Adrenal gland (tissue), 19 donors: ENCODE measurements at places on chromosomes 11 and 22.
A peak's percentile ranks its signal among the peaks of the same experiment; 100 is the strongest.

DNA sequence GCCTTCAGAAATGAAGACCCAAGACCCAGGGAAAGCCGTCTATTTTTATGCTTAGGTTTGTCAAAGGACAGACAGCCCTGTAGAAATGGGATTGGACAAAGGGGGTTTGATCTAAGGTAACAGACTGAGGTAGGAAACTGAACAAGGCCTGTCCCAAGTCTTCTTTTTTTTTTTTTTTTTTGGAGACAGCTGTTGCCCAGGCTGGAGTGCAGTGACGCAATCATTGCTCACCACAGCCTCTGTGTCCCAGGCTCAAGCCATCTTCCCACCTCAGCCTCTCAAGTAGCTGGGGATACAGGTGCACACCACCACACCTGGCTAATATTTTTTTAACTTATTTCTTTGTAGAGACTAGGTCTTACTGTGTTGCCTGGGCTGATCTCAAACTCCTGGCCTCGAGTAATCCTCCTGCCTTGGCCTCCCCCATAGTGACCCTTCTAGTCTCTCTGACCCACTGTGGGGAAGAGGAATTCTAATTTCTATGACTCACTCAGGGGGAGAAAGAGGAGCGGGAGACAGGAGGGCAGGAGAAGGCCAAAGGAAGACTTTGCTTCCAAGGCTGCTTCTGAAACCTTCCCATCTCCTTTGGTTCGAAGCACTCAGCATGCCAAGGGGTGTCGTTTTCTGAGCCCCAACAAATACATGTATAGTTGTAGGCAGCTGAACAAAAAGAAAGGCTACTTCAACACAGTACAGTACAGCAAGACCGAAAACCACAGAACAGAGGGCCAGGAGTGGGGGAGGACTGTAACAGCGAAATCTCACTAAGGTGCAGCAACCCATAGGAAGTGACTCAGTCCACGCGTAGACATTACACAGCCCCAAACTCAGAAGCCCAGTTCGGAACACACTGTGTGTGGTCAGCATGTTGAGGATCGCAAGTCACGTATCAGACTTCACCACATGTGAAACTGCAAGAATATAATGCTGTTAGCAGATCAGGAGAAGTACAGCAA lies 872 bp downstream of the TMA7B start:
- H3K4me3 ChIP-seq: no peak overlapping the region
- DNase-seq: no peak
- no peak overlapping the region for H3K27ac ChIP-seq
- H3K27me3 ChIP-seq: peaks cover 4% of the 10 kb centered on the region
- no peaks in the 10 kb centered on the region for H3K4me1 ChIP-seq
- no peaks in the 10 kb centered on the region for H3K36me3 ChIP-seq

GRCh38 chr22:47122441-47123000 lies 360.1 kb downstream of the TBC1D22A start:
- no peaks in the 10 kb centered on the region for H3K4me1 ChIP-seq
- H3K27me3 ChIP-seq: no peaks in the 10 kb centered on the region
- no peak for DNase-seq
- H3K4me3 ChIP-seq: no peak overlapping the region

DNA sequence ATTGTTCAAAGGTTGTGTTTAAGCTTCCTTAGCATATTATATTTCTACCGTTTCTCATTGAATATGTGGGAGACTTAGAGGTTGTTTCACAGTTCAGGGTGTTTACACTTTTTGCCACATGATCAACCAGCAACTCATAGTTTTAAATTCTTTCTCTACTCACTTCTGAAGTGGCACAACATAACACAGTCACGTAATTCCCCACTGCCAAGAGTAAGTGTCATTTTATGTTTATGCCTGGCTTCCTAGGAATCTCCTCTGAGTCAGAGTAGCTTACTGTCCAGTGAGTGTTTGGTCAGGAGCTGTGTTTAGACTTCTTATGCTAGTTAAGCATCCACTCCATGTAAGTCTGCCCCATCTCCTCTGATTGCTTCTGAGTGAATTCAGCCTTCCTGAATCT lies 520.8 kb upstream of the KIRREL3 start:
- H3K36me3 ChIP-seq: no peaks in the 10 kb centered on the region
- H3K4me3 ChIP-seq: no peak overlapping the region
- DNase-seq: no peak

DNA sequence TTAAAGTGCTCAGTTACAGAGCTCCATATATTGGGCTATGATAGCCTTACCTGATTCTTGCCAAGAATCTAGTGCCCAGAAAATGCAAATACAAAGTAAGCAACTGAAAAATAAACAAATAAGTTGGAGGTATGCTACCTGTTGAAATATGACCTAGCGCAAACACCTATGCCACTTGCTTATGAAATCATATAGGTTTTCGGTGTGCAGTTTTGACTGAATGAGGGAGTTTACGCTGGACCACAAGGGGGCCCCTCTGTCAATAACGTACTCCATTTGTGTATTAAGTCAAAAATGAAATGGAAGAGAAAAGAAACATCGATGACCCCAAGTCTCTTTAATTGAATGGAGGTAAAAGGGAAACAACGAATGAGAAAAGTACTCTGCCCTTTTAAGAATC lies 84.9 kb upstream of the TRIM77 start:
- H3K4me3 ChIP-seq: no peak overlapping the region
- no peak for DNase-seq
- no peaks in the 10 kb centered on the region for H3K4me1 ChIP-seq
- no peak overlapping the region for H3K27ac ChIP-seq
- H3K36me3 ChIP-seq: no peaks in the 10 kb centered on the region

- H3K36me3 ChIP-seq: no peaks in the 10 kb centered on the region
- H3K27ac ChIP-seq: no peak overlapping the region
- H3K4me3 ChIP-seq: no peak overlapping the region
- DNase-seq: no peak
- H3K4me1 ChIP-seq: no peaks in the 10 kb centered on the region
Observed at GRCh38 chr11:19499026-19499669, 213.5 kb upstream of the NAV2 start.

- no peaks in the 10 kb centered on the region for H3K27me3 ChIP-seq
- peak; percentile 74 for DNase-seq
- H3K36me3 ChIP-seq: no peaks in the 10 kb centered on the region
- H3K4me1 ChIP-seq: peaks cover 9% of the 10 kb centered on the region
Observed at GRCh38 chr22:43222262-43222661, 35.3 kb upstream of the TTLL12 start.

DNA sequence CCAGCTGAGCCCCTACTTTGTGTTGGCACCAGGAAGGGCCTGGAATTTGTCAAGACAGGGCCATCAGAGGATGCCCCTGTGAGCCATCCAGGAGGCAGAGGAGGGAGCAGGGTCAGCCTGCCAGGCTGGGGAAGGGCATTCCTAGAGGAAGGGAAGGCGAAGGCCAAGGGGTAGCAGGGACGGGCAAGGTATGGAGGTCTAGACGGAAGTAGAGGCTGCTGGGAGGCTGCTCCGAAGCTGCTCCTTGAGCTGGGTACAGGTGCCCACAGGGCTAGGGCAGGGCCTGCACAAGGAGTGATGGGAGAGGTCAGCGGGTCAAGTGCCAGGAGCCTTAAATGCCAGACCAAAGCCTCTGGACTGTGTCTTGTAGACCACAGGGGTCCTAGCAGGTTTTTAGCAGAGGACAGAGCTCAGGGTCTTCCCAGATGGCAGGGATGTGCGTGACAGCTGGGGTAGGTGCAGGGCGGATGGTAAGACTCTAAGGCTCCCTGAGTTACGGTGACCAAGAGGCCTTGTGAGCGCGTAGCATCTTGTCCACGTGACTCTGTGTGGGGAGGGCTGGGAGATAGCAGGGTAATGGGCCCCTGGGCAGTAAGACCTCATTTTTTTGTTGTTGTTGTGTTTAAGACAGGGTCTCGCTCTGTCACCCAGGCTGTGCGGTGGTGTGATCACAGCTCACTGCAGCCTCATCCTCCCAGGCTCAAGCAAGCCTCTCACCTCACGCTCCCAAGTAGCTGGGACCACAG lies 31.7 kb upstream of the CSNK1E start:
- H3K36me3 ChIP-seq: no peaks in the 10 kb centered on the region
- H3K27ac ChIP-seq: no peak overlapping the region
- no peaks in the 10 kb centered on the region for H3K27me3 ChIP-seq

GRCh38 chr22:20011993-20012740 lies 4.5 kb downstream of the ARVCF start:
- no peak overlapping the region for H3K27ac ChIP-seq
- no peak overlapping the region for H3K4me3 ChIP-seq
- no peaks in the 10 kb centered on the region for H3K36me3 ChIP-seq
- H3K27me3 ChIP-seq: no peaks in the 10 kb centered on the region

GRCh38 chr11:112302226-112302868 lies 41.7 kb upstream of the PLET1 start:
- no peak overlapping the region for H3K4me3 ChIP-seq
- no peaks in the 10 kb centered on the region for H3K36me3 ChIP-seq
- DNase-seq: no peak
- peaks cover 8% of the 10 kb centered on the region for H3K4me1 ChIP-seq
- no peaks in the 10 kb centered on the region for H3K27me3 ChIP-seq

DNA sequence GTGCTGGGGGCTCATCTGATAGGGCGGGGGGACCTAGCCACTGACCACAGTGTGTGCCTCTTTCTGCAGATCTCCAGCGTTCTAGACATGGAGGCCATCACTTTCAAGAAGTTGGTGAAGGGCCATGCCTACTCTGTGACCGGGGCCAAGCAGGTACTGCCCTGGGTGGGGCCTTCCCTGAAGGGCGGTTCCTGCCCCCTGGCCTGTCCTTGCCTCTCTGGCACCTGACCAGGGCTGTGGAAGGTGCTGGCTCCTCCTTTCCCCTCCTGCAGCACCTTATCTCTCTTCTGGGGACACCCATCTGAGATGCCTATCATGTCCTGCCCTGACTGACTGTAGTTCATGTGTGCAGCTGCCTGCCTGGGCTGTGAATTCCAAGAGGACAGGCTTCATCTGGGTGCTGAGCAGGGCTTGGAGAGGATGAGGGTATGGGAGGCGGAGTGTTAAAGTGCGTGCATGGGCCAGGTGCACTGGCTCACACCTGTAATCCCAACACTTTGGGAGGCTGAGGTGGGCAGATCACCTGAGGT lies 5.5 kb downstream of the CAPN1 start:
- no peak overlapping the region for H3K27ac ChIP-seq
- H3K27me3 ChIP-seq: no peaks in the 10 kb centered on the region
- no peak for DNase-seq
- H3K36me3 ChIP-seq: no peaks in the 10 kb centered on the region
- H3K4me3 ChIP-seq: no peak overlapping the region

DNA sequence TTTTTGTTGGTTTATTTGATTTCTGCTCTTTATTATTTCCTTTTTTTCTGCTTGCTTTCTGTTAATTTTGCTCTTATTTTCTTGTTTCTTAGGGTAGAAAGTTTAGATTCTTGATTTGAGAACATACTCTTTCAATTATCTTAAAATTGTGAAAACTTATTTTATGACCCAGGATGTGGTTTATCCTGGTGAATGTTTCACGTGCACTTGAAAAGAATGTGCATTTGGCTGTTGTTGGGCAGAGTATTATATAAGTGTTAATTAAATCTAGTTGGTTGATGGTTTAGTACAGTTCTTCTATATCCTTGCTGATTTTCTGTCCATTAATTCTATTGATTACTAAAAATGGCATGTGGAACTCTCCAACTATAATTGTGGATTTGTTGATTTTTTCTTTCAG lies 66.9 kb upstream of the NARS2 start:
- DNase-seq: no peak
- no peak overlapping the region for H3K27ac ChIP-seq
- no peaks in the 10 kb centered on the region for H3K4me1 ChIP-seq
- no peaks in the 10 kb centered on the region for H3K36me3 ChIP-seq
- no peak overlapping the region for H3K4me3 ChIP-seq
- H3K27me3 ChIP-seq: no peaks in the 10 kb centered on the region

- no peaks in the 10 kb centered on the region for H3K36me3 ChIP-seq
- H3K4me3 ChIP-seq: no peak overlapping the region
- no peak overlapping the region for H3K27ac ChIP-seq
- H3K4me1 ChIP-seq: no peaks in the 10 kb centered on the region
- no peak for DNase-seq
Observed at GRCh38 chr11:11010624-11011127, 152.8 kb upstream of the ZBED5 start.

DNA sequence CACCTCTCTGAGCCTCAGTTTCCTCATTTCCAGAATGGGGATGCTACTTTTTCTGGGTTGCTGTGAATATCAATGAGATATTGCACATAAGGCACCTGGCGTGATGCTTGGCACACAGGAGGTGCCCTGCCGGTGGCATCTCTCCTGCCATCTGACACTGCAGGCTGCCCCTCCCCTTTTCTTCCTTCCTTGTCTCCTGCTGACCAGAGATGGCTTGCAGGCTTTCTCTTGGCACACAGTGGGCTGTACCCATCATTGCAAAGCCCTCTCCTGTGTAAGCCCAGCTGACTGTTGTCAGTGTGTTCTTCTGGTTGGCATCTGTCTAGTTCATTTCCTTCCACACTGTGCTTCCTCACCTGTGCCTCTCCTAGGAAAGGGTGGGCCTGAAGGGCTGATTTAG lies 91.7 kb downstream of the MYO18B start:
- H3K27ac ChIP-seq: no peak overlapping the region
- H3K36me3 ChIP-seq: no peaks in the 10 kb centered on the region
- no peak for DNase-seq
- H3K4me3 ChIP-seq: no peak overlapping the region
- H3K27me3 ChIP-seq: no peaks in the 10 kb centered on the region
- no peaks in the 10 kb centered on the region for H3K4me1 ChIP-seq

DNA sequence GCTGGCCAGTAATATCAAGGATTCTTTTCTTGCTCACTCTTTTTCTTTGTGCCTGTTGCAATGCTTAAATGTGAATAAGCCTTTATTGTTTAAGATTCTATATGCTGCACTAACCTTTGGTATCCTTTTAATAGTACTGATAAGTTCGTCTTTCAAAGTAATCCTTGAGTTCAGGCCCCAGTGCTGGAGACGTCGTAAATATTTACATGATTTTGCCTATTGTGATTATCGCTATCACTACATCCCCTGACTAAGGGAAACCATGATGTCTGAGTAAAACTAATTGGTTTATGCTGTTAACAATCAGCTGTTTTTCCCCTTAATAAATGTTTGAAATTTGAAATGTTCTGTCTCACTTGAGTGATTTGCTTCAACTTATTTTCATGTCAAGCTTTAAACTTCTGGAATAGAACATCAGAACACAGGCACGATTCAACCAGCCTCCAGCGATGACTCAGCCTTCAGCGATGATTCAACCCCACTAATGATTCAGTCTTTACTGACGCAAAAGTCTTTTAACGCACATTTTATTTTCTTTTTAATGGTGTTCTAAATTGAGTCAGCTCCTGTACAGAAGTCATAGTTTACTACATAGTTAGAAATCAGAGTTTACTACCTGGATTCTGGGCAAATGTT lies 3.9 kb downstream of the HTATIP2 start:
- no peaks in the 10 kb centered on the region for H3K27me3 ChIP-seq
- H3K4me3 ChIP-seq: no peak overlapping the region
- peak overlapping the region; percentile 53 for H3K27ac ChIP-seq
- H3K4me1 ChIP-seq: peaks cover 39% of the 10 kb centered on the region

DNA sequence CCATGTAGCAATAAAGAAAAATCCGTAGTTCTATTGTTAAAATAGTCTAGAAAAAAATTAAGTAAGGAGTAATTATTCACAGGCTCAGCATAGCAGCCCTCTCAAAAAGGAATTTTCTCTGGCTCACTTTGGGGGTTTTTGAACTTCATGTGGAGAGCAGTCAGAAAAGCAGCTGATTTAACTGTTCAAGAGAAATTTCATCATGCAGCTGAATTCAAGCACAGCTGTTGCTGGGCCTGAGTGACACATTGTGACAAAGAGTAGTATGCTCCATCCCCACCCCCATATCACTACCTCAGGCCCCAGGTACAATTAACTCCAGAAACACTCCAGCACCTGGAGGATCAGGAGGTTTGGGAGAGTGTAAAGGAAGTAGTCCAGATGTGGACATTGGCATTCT lies 272.1 kb downstream of the FAM76B start:
- H3K27me3 ChIP-seq: no peaks in the 10 kb centered on the region
- H3K27ac ChIP-seq: no peak overlapping the region
- H3K4me1 ChIP-seq: peaks cover 9% of the 10 kb centered on the region
- H3K4me3 ChIP-seq: no peak overlapping the region

- H3K36me3 ChIP-seq: no peaks in the 10 kb centered on the region
- H3K4me3 ChIP-seq: peak within 1 kb of the TSS; percentile 28
- no peaks in the 10 kb centered on the region for H3K27me3 ChIP-seq
- peaks cover 30% of the 10 kb centered on the region for H3K4me1 ChIP-seq
Observed at GRCh38 chr22:35540595-35541253, at the start of gene RASD2. Gene RASD2, plus strand, starts transcription at chr22:35540831. Its CDS starts 5,979 bp downstream, at chr22:35546810.
